Stimulated activated CD4-positive, alpha-beta T cell treated with anti-CD3 and anti-CD28 coated beads, Interleukin-12 subunit alpha, Interleukin-12 subunit beta, amount 100 ng/mL, for 48 hours (primary cell): ENCODE measurements at places on chromosomes 5 and 9.
A peak's percentile ranks its signal among the peaks of the same experiment; 100 is the strongest.

DNA sequence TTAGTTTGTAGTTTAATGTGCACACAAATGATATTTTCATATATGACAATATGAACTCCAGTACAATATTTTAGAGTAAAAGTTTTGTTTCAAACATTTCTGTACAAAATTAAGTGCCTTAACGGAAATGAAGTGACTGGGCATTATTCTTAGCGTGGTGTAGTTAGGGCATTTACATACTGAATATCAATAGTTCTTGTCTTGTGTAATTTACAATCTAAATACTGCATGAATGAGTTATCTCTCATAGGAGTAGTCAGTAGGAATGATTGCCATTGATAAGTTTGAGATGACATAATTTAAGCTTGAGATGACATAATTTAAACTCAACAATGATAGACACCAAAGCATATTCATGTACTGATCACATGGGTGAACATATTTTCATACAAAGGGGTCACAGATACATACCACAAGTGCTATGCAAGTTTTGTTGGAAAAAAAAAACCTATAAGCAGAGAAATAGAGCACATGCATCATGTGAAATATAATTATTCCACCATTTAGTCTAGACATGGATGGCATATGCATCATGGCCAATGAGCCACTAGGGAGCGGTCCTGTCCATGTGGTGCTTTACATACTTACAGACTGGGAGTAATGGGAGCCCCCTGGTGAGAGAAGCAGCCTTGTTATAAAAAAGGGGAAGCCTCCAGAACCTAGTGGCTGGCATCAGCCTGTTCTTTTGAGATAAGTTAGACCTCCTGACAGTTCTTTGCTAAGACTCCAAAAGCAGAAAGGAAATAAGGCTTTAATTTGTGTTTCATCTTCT lies 1523.9 kb downstream of the MAT2B start:
- DNase-seq = no peak

- no peak for DNase-seq
These were observed 121.3 kb downstream of the ADAMTS2 start for GRCh38 chr5:179223961-179224360.

GRCh38 chr5:130884023-130884422 lies 281.0 kb downstream of the HINT1 start:
- DNase-seq = no peak

DNA sequence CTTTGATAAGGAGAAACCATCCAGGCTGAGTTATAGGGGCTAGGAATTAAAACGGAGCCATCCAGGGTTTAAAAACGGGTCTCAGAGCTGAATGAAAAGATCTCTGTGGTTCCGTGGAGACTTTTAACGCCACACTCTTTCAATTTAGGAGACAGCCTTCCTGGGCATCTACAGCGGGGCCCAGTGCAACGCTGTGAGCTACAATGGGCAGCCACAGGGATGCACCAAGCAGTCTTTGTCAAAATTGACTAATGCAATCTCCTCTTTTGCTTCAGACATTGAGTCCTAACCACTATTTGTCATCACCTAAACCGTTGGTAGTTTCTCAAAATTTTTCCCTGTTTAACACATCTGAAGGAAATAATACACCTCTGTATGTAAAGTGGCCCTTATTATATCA lies 96.6 kb upstream of the ABCA1 start:
- DNase-seq = no peak

- no peak for DNase-seq
These were observed 288.2 kb downstream of the MED10 start for GRCh38 chr5:6090079-6090654.

- DNase-seq = no peak
These were observed 24.0 kb downstream of the ZDHHC11B start for GRCh38 chr5:760363-761058.

GRCh38 chr9:131465401-131465800 lies 37.3 kb upstream of the POMT1 start:
- DNase-seq = no peak

GRCh38 chr5:164335837-164336236 lies 830.4 kb downstream of the MAT2B start:
- DNase-seq = no peak

- no peak for DNase-seq
These were observed 2.3 kb upstream of the SLC9A3 start for GRCh38 chr5:526456-527088.

DNA sequence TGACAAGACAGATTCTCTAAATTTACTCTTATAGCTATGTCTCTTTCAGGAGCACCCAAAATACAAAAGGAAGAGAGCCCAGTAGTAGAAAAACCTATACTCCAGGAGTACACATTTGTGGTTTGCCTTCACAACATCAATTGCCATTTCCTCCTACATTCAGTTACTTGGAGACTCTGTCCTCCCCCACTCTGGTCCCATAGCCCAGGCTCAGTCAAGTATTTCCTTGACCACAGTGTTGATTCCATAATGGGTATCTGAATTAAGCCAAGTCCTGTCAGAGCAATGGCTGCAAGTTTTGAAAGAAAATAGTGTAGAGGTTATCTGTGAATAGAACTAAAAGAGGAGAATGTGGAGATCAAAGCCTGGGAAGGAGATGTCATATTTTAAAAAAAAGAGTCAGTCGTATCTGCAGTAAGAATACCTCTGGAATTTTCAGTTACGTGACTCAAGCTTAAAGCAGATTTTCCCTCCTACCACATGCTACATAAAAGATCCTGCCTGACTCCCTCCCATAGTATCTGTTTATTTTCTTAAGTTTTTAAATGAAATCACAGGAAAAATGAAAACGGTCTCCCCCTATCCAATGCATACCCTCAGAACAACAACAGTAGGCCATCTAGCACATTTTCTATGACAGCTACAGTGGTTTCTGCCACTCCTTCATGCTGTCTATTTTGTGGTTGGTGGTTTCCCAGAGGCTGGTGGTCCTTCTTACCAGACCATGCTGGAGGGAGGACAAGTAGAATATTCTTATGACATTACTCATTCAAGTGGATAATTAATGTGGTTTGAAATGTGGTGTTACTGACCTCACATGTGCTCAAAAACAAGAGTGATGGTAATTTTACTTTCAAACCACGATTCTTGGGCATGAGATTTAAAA lies 249.7 kb upstream of the TMEM161B start:
- DNase-seq = no peak

- DNase-seq = no peak
These were observed 182.5 kb downstream of the NTRK2 start for GRCh38 chr9:84851935-84852585.

GRCh38 chr9:77498891-77499290 lies 149.2 kb downstream of the GNA14 start:
- DNase-seq = no peak

DNA sequence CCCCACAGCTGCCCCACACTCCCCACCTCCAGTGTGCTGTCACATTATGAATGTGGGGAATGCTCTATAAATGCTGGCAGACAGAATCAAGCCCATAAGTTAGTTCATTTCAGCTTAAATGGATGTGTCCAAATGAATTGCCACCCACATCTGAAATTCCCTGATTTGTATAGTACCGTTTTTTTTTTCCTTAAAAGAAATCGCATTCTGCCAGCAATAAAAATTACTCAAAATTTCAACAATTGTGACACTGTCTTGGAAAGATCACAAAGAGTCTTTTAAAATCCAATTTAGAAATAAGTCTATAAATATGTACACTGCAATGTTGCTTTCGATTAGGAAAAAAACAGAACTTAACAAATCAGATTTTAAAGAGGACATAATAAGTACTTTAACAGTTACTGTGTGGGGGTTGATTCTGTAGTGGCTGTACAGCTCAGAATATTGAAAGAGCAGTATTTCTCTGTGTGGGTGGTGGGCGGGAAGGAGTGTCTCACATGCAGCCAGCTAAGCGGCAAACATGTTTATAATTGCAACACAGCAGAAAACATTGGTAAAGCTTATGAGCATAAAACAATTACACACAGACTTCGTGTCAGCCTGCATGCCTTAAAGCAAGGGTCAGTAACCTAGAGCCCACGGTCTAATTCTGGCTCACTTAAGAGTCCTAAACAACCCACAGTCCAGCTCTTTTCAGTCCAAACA lies 24.9 kb upstream of the CSNK1G3 start:
- DNase-seq = no peak

- peak; percentile 32 for DNase-seq
These were observed 11.5 kb downstream of the SARDH start for GRCh38 chr9:133726401-133727276.

GRCh38 chr5:10421896-10422691 lies 19.6 kb upstream of the ROPN1L start:
- no peak for DNase-seq

DNA sequence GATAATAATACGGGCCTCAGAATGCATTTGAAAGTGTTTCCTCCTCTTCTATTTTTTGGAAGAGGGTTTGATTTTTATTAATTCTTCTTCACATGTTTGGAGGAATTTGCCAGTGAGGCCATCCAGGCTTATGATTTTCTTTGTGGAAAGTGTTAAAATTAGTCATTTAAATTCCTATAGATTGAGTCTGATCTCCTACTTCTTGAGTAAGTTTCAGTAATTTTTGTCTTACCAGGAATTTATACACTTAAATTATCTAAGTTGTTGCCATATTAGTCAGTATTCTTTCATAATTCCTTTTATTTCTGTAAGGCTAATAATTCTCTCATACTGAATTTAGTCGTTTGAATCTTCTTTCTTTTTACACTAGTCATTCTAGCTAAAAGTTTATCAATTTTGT lies 25.2 kb upstream of the HAPLN1 start:
- DNase-seq = no peak

DNA sequence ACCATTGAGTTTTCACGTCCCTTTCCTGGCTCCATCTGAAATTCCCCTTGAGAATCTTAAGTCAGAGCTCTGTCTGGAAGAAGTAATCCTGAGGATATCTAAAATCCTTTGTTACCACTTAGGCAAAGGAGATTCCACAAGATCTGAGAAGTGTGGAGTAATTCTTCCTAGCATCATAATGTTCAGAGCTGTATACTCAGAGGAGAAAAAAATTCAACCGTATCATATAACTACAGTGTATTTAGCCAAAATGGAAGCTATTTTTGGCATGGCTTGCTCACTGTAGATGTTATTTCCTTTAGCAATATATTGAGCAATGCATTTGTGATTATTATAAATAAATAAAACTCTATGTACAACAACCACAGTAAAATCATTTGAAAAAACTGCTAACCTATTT lies 1858.4 kb downstream of the EFNA5 start:
- no peak for DNase-seq

GRCh38 chr9:81634915-81635516 lies 54.3 kb downstream of the TLE1 start:
- no peak for DNase-seq

- DNase-seq = no peak
These were observed 73.5 kb downstream of the NR6A1 start for GRCh38 chr9:124697326-124698200.
